ENCODE measurements at places on chromosomes 16 and 17.
A peak's percentile ranks its signal among the peaks of the same experiment; 100 is the strongest.

DNA sequence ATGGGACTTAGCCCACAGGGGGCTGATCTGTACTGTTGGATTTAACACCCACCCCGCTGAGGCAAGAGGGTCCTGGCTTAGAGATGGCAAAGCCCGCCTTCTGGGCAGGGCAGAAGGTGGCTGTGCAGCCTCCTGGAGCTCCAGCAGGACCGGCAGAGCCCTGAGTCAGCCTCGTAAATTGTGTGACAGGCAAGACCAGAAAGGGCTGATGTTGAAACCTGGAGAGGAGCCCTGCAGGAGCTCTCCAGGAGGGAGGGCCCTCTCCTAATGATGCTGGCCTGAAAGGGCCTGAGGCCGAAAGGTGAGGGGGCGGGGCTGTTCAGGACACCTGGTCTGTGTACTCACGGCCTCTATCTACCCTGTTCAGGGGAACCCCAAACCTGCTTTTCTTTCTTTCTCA, 22.5 kb upstream of the MYO15B start:
- DNase-seq = no peak

DNA sequence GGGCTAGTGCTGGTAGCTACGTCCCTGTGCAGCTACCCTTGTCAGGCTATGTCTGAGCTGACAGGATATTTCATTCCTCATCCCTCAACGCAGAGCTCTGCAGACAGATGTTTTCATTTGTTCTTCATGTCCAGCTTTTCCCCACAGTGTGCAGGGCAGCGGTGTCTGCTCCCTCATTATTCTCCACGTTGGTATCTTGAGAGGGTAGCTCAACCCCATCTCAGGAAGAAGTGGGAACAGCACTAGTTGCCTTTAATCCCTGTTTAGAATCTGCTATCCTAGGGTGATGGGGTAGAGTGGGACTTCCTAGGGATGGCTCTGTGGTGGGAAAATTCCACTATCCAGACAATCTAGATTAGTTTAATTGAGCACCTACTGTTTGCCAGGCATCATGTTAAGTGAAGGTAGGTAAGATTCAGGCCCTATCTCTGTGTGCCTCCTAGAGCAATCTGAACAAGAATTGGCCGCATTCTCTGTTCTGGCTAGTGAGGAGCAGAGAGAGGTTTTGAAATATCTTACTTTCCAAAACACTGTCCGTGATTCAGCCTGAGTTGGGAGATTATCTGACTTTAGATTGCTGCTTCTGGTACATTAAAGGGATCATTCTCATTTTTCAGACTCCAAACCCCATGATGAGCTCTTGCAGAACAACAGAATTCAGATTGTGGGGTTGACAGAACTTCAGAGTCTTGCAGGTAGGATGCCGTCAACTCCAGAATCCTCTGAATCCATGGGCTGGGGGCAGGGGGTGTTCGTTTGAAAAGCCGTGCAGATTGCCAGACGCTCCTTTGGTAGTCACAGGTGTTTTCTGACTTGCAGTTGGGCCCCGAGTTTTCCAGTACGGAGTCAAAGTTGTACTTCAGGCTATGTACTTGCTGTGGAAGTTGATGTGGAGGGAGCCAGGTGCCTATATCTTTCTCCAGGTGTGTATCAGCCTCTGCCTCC, 963 bp downstream of the ALG1 start:
- no peak for DNase-seq

DNA sequence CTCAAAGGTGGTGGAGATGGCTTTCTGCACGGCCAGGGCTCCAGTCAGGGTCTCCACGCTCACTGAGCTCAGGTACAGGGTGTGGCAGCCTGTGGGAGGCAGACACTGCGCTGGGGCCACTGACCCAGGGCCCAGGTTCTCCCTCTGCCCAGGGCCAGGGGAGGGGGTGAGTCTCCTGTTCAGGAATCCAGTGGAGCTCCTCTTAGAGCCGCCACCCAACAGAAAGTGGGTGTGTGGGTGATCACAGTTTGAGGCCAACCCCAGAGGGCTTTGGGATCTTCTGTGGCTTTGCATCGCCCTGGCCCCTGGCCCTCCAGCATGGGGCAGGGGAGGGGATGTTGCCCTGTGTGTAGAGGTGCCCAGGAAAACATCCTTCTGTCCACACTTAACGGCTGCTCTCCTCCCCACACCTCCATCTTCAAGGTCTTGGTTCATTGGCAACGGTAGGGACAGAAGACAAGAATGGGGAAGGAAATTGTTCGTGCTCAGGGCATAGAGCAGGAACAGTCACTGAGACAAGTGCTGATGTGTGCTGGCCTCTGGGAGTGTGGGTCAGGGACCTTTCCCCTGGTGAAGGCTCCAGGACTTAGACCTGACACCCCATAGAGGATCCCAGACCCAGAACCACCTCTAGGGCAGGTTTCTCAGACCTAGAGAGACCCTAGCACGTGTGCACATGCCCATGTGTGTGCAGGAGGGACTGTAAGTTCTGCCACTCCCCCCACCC, 21.5 kb downstream of the TNS4 start:
- DNase-seq = peak; percentile 24

GRCh38 chr16:12902511-12903372, 1.3 kb downstream of the SHISA9 start:
- no peak for DNase-seq

DNA sequence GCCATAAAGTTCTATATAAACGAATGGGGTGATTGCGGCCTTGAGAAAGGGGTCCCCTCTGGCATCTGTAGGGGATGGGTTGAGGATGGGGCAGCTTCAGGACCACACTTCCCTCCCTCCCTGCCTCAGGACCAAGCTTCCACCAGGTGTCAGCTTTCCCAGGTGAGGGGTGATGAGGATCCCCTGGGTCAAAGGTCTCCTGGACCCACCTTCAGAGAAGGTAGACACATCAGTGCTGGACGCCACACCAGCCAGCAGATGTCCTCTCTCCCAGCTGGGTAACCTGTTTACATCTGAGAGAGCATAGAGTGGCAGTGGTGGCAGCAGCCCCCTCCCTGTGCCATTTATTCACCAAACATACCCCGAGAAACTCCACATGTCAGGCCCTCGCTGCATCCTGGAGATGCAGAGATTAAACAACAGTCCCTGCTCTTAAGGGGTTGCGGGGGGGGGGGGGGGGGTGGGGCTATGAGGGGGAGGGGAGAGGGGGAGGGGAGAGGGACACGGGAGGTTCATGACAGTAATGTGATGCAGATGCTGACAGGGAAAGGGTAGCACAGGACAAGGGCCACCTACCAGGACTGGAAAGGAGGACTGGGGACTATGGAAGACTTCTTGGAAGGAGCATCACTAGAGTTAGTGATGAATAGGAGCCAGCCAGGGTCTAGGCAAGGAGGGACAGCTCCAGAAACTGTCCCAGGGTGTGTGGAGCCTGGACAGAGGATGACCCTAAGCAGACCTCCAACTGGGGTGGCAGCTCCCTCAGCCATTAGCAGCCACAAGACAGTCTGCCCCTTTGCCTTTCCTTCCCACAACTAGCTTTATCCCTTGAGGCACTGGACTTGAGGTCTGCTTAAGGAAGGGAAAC, 5.0 kb downstream of the PROCA1 start:
- no peak for DNase-seq
